ENCODE measurements at places on chromosomes 13 and 19.
A peak's percentile ranks its signal among the peaks of the same experiment; 100 is the strongest.

DNA sequence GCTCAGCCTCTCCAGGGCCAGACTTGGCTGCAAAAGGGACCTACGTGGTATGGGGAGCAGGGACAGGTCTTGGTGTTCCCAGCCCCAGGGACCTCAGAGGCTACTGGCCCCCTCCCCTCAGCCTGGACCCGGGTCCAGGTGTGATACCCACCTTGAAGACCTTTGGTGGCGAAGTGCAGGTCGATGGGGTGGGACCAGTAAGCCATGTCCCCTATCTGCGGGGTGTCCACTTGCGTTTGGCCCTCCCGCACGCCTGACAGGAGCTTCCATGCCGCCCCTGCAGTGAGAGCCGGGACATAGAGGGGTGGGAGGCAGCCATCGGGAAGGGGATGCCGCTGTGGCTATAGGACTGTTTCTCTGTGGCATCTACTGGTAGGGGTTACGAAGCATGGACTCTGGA is 4.0 kb upstream of the TGFB1 start:
- H3K27ac ChIP-seq, result no peak overlapping the region
- no peak for DNase-seq
- no peaks in the 10 kb centered on the region for H3K36me3 ChIP-seq
- H3K27me3 ChIP-seq, result no peaks in the 10 kb centered on the region
- no peak overlapping the region for H3K4me3 ChIP-seq

DNA sequence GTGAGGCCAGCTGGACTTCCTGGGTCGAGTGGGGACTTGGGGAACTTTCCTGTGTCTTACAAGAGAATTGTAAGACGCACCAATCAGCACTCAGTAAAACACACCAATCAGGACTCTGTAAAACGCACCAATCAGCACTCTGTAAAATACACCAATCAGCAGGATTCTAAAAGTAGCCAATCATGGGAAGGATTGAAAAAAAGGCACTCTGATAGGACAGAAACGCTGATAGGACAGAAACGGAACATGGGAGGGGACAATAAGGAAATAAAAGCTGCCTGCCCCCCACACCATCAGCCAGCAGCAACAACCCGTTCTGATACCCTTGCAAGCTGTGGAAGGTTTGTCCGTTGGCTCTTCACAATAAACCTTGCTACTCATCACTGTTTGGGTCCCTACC is 73.1 kb upstream of the SGCG start:
- peaks cover 57% of the 10 kb centered on the region for H3K27me3 ChIP-seq
- no peak for DNase-seq
- H3K4me3 ChIP-seq, result no peak overlapping the region
- H3K36me3 ChIP-seq, result no peaks in the 10 kb centered on the region
- no peak overlapping the region for H3K27ac ChIP-seq

DNA sequence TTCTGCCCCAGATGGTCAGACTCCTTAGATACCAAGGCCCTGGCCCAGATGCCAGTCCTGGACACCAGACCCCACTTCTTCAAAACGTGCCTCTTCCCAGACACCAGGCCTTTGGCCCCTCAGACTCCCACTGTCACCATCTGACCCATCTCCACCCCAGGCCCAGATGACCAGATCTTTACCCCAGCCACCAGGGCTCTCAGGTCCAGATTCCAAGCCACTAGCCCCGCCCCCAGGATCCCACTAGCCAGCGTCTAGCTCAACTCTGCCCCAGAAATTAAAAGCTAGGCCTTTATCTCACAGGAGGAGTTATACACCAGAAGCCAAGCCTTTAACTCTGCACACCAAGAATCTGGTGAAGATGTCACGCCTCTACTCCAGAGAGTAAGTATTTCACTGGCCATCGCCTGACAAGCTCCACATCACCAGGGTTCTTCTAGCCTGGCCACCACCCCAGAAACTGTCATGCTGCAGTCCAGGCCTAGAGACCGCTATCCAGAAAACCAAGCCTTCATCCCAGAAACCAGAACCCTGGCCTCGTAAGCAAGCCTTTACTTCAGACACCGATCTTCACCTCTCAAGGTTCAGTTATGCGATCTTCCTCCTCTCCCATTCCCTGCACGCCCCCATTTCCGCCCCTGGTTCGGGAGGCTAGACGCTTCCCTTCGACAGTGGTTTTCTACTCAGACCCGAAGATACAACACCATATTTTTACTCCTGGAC is 595 bp downstream of the XAB2 start:
- H3K4me1 ChIP-seq, result peaks cover 15% of the 10 kb centered on the region
- no peaks in the 10 kb centered on the region for H3K27me3 ChIP-seq
- DNase-seq, result no peak
- H3K4me3 ChIP-seq, result peak overlapping the region; percentile 87

GRCh38 chr19:14774373-14774772 is 4.0 kb downstream of the ADGRE2 start:
- H3K4me3 ChIP-seq, result no peak overlapping the region
- H3K4me1 ChIP-seq, result peaks cover 8% of the 10 kb centered on the region
- no peak overlapping the region for H3K27ac ChIP-seq
- no peak for DNase-seq
- no peaks in the 10 kb centered on the region for H3K27me3 ChIP-seq

DNA sequence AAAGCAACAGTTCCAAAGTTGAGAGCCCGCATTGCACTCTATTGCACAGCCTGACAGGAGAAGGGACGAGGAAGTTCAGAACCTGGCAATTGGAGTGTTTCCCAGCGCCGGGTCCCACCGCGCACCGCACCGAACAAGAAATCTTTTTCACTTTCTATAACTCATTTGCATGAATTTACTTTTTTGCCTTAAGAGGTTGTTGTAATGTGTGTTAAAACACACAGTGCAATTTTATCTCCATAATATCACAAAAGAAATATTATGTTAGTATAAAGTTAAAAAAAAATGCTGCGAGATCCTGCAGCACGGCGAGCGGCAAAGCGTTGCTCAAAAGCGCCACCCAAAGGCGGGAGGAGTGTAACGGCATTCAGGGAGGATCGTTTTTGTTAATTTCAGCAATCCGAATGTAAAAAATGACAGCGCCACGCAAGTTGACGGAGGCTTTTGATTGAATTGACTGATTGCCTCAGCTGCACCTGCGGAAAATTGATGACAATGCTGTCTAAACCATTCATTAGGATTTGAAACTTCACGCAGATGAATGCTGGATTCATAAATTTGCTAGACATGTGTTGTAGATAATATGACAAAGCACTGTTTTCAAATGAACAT is 303.6 kb upstream of the ZNF507 start:
- DNase-seq, result no peak
- no peaks in the 10 kb centered on the region for H3K36me3 ChIP-seq
- peaks cover 13% of the 10 kb centered on the region for H3K27me3 ChIP-seq
- no peak overlapping the region for H3K27ac ChIP-seq

Data from PC-3 (cell line).